Posterior vena cava (tissue), 2 donors: ENCODE measurements at places on chromosomes 7 and 10. TPM values are rescaled to one million over a fixed set of nuclear protein-coding genes. Genes with fewer than 3 reads are reported as not detected.

The FAM237B gene
- not detected for total RNA-seq

DNA sequence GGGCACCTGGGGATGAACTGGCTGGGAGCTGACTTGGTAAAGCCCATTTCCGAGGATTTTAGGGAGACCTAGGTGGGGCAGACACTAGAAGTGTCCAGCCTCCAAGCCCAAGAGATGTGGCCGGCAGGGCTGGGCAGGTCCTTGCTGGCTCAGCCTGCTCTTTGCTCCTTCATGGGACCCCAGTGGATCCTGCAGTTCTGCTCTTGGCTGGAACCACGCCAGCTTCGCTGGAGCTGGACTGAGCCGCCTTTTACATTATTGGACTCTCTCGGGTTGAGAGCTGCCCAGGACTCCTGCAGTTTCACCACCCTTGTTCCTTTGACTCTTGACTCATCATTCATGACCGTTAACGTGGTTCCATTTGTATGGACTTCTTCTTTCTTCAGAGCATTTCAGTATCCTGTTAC is 5.7 kb downstream of the PPIF start:
- peak; percentile 72 for DNase-seq

The PRPF18 gene
- total RNA-seq, result 16.8 TPM

DNA sequence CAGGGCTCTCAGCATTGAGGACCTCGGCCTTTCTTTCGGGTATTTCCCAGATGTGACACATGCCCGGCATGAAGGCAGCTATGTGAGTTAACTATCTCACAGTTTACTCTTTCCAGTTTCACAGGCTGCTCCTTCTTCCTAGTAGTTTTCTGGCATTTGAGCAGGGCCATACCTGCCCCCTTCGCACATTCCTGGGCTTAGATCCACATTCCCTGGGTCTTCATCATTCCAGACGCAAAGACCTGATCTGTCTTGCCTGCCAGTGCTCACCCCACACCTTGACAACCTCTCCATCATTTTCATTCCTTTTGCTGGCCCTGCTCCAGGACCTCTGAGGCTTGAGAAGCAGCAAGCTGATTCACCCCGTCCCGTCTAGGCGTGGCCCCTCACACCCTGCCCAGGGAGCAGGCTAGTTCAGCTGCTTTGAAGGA is 227.5 kb downstream of the WDR11 start:
- no peak for DNase-seq

The RHOBTB1 gene
- 14.3 TPM for total RNA-seq

DNA sequence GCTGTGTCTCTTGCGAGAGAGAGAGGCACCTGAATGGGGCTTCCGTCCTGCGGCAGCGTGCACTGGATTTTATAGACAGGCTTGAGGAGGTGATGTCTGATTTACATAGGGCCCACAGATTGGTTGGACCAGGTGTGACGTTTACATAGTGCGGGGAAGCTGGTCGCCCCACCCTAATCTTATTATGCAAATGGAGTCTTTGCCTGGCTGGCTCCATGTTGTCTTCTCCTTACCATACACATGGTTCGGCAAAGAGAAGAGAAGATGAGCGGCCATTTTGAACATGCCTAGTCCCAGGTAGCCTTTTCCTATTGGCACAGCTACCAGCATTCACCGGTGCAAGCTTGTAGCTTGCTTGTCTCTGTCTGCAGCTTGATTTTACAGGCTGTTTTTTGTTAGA is 238.5 kb upstream of the GALNT17 start:
- DNase-seq, result no peak

DNA sequence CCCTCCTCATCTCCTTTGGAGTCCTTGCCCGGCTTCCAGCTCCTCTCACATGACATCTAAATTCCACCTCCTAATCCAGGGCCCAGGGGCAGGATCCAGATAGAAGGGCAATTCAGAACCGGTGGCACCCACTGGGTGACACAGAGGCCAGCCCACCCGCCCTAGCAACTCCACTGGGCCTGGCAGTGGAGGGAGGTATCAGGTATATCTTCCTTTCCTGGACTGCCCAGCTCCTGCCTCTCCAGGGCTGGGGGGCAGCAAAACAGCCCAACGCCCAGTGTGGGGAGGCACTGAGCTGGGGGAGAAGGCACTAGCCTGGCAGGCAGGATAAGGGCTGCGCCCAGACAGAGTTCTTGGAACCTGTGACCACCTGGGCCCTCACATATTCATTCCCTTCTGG is 10.4 kb upstream of the TRIM8 start:
- peak; percentile 77 for DNase-seq

The NUDT13 gene
- 2.0 TPM for total RNA-seq

DNA sequence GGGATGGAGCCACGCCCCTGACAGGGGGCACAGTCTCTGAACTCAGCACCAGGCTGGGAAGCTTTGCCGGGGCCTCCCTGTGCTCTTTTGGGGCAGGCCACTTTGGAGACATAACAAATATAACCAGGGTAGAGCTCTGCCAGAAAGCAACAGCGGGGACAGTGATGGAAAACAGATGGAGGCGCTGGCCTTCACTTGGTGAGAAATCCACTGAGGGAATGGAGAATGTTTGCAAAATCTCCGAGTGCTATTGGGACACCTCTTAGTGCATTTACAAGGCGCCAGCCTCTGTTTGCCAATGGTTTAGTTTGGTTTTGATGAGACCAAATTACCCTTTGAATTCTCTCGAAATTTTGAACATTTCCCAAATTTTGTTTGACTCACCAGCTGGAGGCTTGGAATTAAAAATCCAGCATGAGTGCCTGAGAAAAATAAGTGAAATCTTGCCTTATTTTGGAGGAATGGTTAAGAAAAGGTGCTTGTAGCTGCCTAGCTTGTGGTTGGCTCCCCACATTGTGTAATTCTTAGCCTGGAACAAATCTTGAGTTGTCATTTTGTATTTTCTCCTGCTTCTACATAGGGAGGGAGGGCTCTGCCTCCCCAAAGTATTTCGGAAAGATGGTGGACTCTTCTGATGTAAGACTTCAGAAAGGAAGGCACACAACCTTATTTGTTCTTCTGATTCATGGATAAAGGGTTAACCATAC is 980.5 kb downstream of the LRMDA start:
- peak; percentile 85 for DNase-seq

DNA sequence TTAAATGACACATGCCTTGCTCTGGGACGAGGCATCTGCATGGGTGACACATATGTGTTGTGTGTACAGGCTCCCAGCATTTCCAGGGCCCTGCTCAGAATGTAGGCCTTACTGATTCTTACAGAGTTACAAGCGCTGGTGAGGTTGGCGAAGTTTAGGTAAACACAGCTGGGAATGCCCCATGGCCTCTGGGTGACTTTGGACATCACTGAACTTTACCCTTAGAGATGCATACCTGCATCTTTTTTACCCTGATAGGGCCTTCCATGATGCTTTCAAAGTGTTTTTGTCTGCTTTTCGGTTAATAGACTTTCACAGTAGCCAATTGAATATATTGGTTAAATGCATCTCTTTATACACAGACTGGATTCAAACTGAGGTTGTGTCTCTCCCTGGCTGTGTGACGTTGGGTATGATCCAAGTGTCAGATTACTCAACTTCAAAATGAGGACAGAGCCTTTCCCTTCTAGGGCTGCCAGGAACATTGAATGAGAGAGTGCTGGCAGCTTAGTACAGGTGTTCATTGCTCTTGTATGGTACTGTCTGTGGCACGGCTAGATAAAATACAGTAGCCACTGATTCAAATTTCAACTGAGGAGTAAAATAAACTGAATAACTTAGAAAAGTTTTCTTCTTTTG is 29.5 kb downstream of the EGFR start:
- DNase-seq, result no peak

DNA sequence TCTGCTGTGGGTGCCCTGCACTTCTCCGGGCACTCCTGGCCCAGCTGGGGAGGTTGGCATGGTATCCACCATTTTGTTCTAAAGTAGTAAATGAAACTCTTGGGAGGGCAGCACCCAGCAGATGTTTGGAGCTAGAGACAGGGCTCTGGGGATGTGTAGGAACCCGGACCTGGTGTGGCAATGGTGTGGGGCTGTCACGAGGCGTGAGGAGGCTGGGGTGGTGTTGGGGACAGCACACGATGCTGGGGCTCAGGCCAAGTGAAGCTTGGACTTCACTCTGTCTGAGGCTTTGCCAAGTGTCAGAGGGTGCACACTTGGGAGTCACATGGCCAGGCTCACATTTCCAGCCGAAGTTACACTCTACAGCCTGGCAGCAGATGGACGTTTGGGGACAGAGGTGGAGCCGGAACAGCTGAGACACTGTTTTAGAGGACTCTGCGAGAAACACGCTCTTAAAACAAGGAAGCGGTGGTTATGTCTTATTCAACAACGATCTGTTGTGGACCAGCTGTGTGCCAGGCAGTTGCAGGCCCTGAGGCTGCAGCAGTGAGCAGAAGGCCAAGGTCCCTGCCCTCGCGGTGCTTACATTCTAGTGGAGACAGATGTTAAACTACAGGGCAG is 118.2 kb downstream of the CUX1 start:
- DNase-seq, result no peak
